Neural crest cell (in vitro differentiated cells): ENCODE measurements at places on chromosomes 13 and 19. TPM values are rescaled to one million over a fixed set of nuclear protein-coding genes. Genes with fewer than 3 reads are reported as not detected.

DNA sequence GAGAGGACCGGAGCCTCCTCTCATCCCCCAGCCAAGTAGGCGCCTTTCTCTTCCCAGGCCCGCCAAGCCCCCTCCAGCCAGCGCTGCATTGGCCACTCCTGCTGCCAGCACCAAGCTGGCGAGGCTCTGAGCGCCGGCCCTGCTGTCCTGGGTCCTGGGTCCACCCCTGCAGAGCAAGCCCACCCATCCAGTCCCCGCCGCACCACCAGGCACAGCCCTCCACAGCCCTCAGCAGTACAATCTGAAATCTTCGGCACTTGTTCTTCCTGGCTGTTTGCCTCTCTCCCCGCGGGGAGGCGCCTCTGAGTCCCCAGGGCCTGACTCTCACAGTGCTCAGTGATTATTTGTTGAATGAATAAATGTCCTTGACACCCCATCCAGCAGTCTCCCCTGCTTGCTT lies 236.4 kb upstream of the SGCG start:
- H3K27me3 ChIP-seq: no peaks in the 10 kb centered on the region
- H3K4me1 ChIP-seq: no peaks in the 10 kb centered on the region
- H3K36me3 ChIP-seq: no peaks in the 10 kb centered on the region
- H3K27ac ChIP-seq: no peak overlapping the region
- no peak overlapping the region for H3K4me3 ChIP-seq

Gene CCDC194
- not detected in 2 replicates for total RNA-seq

Gene SHD
- total RNA-seq: 2.7 and 4.5 TPM in 2 replicates

GRCh38 chr13:113650731-113651148 lies 7.3 kb downstream of the ATP4B start:
- no peak for DNase-seq
- H3K27me3 ChIP-seq: no peaks in the 10 kb centered on the region
- H3K27ac ChIP-seq: no peak overlapping the region
- H3K36me3 ChIP-seq: peaks cover 17% of the 10 kb centered on the region
- no peak overlapping the region for H3K4me3 ChIP-seq
- peaks cover 5% of the 10 kb centered on the region for H3K4me1 ChIP-seq

Gene ZNF541
- total RNA-seq: not detected in 2 replicates

GRCh38 chr19:3801412-3802096 lies 15.4 kb upstream of the MATK start:
- H3K27ac ChIP-seq: no peak overlapping the region
- H3K27me3 ChIP-seq: peaks cover 55% of the 10 kb centered on the region
- no peak overlapping the region for H3K4me3 ChIP-seq
- no peak for DNase-seq

DNA sequence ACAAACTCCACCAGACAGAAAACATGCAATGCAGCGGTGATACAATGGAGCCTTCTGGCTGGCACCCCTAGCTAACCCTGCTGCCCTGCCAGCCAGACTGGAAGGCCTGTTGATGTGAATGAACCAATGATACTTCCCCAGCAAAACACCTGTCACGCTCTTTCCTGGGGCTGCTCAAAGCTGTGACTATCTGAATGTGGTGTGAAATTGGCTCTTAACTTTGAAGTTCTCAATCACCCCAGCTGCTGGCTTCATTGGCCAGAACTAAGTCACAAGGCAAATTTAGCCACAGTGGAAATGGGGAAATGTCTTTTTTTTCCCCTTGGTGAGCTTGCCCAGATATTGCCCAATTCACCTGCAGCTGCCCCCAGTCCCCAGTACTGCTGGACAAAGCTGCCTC lies 147.3 kb downstream of the SLC7A1 start:
- no peak for DNase-seq
- H3K4me1 ChIP-seq: no peaks in the 10 kb centered on the region
- H3K36me3 ChIP-seq: no peaks in the 10 kb centered on the region
- no peak overlapping the region for H3K27ac ChIP-seq
- peaks cover 9% of the 10 kb centered on the region for H3K27me3 ChIP-seq
